ENCODE measurements at places on chromosomes 11 and 22.

- no peak for DNase-seq
Measured at GRCh38 chr11:121321614-121322243, 29.2 kb downstream of the SC5D start.

- no peak for DNase-seq
Measured at GRCh38 chr11:40125054-40125453, 1334.4 kb downstream of the LRRC4C start.

DNA sequence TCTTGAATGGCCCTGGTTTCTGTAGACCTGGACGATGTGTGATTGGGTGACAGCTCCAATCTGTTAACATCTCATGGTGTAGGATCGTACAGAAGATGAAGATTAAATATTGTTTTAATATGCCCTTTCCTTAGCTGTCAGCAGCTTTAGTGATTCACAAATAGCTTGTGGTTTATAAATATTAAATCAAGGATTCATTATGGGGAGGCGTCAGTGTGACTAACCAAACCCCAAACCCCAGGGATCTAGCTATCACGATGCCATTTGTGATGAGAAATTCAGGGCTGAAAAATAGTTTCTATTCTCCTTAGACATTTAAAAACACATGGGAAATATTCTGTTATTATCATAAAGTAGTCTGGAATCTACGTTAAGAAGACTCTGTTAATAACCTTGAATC lies 73.4 kb downstream of the NCAM1 start:
- DNase-seq: no peak

- DNase-seq: no peak
Measured at GRCh38 chr11:25247336-25247735, 750.5 kb downstream of the LUZP2 start.

GRCh38 chr11:60764879-60765278 lies 8.2 kb downstream of the MS4A15 start:
- DNase-seq: no peak

- DNase-seq: peak; percentile 95
Measured at GRCh38 chr22:36454916-36455570, 26.4 kb downstream of the TXN2 start.

GRCh38 chr22:21949569-21949918 lies 3.1 kb downstream of the PPM1F start:
- no peak for DNase-seq

DNA sequence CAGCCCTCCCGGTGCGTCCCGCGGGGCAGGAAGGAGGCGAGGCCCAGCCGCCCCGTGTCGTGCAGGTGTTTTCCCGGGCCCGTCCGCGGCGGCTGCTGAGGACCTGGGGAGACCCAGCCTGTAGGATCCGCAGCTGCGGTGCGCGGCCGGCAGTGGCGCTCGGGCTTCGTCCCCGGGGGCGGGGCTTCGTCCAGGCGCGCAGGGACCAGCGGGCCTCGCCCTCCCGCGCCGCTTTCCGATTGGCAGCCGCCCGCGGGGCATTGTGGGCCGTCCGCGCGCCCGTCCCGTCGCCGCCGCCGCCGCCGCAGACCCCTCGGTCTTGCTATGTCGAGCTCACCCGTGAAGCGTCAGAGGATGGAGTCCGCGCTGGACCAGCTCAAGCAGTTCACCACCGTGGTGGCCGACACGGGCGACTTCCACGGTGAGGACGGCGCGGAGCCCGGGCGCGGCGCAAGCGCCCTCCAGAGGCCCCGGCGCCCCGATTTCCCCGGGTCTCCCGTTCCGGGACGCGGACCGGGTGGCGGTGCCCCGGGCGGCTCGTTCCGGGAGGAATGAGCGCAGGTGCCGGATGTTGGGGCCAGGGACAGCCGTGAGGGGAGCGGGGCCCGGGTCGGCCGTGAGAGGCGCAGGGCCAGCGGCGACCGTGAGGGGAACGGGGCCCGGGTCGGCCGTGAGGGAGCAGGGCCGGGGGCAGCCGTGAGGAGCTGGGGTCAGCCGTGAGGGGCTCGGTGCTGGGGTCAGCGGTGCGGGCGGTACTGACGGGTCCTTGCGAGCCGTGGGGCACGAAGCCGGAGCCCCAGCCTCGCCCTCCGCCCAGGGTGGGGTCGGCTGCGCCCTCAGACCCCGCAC lies at the start of gene TALDO1:
TALDO1 (plus strand) TSS at position 307 of the 849 bp plus-strand sequence; CDS start at position 325, 18 bp downstream.
- peak; percentile 92 for DNase-seq

DNA sequence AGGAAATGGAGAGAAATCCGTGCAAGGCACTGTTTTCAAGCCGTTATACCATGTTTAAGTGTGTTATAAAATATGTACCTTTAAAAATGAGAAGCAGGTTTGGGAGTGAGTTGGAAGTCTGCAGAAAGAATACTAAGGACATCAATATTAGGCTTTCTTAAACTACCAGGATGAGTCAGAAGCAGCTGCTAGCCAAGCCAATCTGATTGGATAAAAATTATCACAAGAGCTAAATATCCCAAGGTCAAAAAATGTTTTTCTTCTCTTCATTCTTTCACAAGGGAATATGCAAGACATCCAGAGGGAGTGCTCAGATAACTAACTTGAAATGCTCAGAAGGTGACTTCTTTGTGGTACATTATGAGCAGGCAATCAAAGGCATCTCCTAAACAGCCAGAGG lies 19.3 kb upstream of the CKAP5 start:
- no peak for DNase-seq
